ENCODE measurements at places on chromosomes 13 and 19.
A peak's percentile ranks its signal among the peaks of the same experiment; 100 is the strongest.

- ATAC-seq: no peak
Observed at GRCh38 chr19:19630426-19630825, 2.4 kb upstream of the LPAR2 start.

DNA sequence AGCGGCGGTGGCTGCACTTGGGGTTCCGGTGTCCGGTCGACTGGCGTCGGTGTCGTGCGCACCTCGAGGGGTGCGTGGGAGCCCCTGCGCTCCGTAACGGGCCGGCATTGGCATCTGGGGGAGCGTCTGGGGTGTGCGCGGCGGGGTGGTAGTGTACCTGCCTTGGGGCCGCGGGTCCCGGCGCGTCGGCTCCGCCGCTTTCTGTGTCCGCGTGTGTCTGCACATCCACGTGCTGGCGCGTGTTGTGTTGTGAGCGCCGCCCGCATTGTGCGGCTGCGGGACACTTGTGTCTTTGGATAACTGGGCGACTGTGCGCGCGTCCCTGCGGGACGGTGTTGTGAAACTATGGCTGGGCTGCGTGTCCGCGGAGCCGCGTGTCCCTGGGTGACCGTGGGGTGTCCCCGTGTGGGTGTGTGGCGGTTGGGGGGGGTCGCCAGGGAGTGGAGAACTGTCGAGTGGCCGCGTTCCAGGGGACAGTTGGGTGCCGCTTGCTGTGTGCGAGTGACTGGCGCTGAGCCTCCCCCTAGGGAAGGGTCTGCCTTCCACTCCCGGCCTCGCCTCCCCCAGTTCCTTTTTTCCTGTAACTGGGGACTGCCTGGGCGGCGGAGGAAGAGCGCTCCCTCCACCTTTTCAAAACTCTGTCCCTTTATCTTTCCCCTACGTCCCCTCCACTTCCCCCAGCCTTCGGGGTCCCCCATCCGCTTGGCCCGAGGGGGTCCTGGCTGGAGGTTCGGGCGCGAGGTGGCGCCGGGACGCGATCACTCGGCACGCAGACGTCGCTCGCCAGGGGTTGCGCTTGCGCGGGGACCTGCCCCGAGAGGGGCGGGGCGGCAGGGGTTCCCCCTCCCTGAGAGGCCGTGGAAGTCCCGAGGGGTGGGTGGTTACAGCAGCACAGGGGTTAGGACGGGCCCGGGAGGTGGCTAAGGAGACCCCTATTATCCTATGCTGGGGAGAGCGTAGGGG, 5.7 kb upstream of the NFIC start:
- ATAC-seq: peak; percentile 66

DNA sequence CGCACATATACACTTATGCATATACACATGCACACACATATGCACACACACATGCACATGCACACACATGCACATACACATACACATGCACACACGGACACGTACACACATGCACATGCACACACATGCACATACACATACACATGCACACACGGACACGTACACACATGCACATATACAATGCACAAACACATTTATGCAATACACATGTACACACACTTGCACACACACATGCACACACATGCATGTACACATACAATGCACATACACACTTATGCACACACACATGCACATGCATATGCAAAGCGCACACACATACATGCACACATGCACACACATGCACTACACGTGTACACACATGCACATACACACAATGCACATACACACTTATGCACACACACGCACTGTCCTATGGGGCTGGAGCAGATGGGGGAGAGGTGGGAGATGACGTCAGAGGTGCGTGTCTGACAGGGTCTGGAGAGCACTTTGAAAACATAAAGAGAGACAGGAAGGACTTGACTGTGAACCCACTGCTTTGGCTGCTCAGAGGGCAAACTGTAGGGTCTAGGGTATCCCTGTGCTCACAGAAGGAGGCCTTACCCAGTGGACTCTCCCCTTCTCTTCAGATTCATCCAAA, 108.2 kb downstream of the UQCRFS1 start:
- ATAC-seq: no peak

- no peak for ATAC-seq
Observed at GRCh38 chr13:73138638-73139491, 80.1 kb downstream of the KLF5 start.

GRCh38 chr19:18464646-18465045, 26.7 kb upstream of the ISYNA1 start:
- no peak for ATAC-seq

- ATAC-seq: no peak
Observed at GRCh38 chr13:82934000-82934399, 948.3 kb downstream of the SLITRK1 start.

DNA sequence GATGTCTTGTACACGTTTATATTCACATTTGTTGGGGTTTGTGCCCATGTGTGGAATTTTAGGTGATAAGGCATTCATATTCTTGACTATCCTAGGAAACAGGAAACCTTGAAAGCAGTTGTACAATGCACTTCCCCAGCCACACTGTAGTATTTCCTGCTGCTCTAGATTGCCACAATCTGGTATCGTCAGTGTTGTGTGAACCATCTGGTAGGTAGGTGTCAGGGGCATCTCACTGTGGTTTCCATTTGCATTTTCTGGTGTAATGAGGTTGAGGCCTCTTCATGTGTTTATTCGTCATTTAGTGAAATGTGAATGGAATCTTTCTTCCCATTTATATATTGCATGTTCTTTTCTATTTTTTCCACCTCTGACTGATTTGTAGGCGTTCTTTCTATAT, 76.6 kb downstream of the SCGB2B2 start:
- no peak for ATAC-seq

DNA sequence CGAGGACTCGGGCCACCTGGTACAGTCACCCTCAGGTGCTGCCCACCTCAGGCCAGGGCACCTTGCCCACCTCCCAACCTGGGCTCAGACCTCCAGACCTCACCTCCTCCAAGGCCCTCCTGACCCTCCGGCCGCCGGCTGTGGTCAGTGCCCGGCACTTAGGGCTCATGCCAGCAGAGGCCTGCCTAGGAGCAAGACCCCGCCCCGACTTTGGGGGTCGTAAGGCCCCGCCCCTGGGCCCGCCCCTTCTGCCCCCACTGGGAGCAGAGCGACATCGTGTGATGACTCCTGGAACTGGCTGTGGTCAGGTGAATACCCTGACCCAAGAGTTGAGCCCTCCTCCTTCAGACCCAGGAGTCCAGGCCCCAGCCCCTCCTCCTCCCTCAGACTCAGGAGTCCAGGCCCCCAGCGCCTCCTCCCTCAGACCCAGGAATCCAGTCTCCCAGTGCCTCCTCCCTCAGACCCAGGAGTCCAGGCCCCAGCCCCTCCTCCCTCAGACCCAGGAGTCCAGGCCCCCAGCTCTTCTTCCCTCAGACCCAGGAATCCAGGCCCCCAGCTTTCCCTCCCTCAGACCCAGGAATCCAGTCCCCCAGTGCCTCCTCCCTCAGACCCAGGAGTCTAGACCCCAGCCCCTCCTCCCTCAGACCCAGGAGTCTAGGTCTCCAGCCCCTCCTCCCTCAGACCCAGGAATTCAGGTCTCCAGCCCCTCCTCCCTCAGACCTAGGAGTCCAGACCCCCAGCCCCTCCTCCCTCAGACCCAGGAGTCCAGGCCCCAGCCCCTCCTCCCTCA, at the start of gene SBK2:
Gene SBK2, minus strand, starts transcription at position 183 of the 790 bp plus-strand sequence. CDS start 839 bp downstream, outside the sequence.
- no peak for ATAC-seq

GRCh38 chr19:44539991-44540390, 10.5 kb upstream of the CEACAM20 start:
- ATAC-seq: no peak

DNA sequence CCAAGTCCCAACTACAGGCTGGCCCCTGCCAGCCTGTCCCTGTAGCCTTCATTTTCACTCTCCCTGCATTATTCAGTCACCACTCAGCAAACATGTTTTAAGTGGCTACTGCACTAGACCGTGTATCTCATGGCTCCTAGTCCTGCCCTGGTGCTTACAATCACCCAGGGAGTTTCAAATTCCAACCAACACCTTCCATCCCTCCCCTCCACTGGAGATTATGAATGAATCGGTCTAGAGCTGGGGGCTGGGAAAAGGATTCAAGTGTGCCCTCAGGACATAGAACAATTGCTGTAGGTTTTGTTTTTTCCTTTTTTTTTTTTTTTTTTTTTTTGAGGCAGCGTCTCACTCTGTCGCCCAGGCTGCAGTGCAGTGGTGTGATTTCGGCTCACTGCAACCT, 15.0 kb upstream of the TNFAIP8L1 start:
- ATAC-seq: no peak

DNA sequence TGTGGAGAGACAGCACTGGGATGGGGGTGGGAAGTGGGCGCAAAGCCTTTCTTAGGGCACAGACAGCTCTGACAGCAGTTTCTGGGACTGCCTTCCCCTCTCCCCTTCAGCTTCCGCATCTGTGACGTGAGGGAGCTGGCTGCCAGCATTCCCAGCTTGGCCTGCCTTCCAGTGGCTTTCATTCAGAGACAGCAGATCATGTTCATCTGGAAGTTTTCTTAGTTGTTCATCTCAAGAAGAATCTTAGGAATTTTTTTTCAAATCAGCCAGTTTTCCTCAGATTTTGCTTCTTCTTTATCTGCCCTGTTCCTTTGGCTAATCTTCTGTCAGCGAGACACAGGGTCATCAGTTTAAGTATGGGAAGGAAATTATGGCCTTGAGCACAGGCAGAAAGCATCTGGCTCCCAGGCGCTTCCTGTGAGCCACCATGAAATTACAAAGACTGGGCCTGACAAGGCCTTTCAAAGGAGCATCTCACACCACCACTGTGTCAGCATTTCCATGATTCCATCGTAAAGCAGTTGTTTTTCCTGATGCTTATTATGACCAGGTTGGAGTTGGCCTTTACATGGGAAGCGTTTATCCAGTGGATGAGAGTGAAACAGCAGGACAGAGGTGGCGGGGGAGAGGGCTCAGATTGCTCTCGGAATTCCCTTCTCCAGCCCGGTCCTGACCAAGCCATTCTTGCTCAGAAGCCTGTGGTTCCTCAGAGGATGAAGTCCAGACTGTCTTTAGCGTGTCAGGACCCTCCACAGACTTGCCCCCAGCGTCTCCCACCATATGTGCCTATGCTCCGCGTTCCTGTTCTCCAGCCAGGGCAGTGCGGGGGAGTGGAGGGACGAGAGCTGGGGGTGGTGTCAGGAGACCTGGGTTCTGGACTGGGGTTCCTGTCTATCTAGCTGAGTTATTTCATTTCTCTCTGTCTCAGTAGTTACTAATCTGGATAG, 43.6 kb downstream of the ARHGAP35 start:
- ATAC-seq: no peak

DNA sequence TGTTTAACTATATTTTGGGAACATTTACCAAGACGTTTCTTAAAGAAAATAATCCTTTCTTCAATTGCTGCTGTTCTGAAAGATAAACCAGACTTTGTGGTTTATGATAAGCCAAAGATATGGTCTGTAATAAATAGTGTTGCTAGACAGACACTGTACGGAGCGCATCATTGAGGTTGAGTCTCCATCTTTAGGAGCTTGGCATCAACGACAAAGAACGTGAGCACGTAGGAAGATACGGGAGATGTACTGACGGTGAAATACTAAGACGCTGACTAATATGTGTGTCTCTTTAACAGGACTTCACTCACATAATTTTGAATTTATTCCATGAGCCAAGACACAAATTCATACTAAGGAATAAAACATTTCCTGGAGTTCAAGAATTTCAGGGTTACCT, 16.2 kb downstream of the TEX29 start:
- no peak for ATAC-seq

- ATAC-seq: no peak
Observed at GRCh38 chr13:52848455-52849195, at the start of gene PCDH8. TSS of gene PCDH8 (minus strand) at chr13:52848640. CDS start at chr13:52848436, 204 bp downstream.

GRCh38 chr13:73767191-73767741, 366.9 kb downstream of the KLF12 start:
- peak; percentile 63 for ATAC-seq

DNA sequence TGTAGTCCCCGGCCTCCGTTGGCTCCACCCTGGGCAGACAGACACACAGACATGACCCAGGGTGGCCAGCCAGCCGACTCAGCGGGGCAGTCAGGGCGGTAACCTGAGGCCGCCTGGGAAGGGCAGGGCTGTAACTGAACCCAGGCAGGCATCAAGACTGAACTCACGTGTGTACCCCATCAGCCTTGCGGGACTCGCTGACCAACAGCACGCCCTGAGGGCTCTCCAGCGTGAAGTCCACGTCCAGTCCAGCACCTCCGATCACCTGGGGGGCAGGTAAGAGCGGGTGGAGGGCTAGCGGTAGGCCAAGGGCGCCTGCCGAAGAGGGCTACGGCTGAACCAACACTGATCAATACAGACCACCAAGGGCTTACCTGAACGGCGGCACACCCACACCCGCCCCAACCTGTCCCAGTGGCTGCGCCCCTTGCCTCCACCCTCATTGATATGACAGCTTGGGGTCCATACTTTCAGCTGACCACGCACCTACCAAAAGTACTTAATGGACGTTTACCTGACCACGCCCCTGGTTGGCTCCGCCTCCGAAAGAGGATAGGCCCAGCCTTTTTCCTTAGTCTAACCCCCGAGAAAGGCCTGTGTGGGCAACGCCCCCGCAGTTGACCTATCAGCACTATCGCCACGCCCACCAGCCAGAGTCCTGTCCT, 791 bp downstream of the TMED1 start:
- ATAC-seq: no peak

- no peak for ATAC-seq
Observed at GRCh38 chr13:112984954-112985802, 16.2 kb downstream of the MCF2L start.

DNA sequence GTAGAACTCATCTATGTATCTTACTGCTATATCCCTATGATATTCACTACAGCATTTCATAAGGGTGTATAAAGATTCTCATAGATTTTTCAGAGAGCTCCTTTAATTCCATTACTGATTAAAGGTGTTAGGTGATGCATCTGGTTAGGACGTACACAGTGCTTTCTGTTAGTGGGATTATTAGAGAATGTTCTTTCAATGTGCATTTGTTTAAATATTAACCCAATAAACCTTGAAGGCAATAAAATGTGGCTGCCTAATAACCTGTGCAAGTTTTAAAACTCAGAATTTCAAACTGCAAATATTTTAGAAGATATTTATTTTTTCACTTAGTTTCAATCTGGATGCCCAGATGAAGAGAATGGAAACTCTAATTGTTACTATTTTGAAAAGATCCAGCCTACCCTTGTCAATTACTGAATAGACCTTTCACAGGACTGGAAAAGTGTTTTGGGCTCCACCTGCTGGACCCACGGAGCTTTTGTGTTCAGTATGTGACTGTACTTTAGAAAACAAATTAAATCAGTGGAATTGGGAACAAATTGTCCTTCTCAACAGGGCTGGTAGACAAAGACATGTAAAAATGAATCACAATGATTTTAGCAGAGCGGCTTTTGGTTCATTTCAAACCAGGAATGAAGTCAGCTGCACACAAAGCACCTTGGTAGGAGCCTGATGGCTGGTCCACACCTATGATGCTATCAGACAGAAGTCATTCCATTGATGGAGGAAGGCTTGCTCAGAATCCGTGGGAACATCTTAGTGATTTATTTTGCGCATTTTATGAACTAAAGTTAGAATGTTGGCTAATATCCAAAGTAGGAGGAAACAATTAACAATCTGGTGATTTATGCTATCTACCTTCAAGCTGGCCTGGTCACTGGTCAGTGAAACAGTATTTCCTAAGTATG, 89.4 kb upstream of the RAP2A start:
- ATAC-seq: no peak

DNA sequence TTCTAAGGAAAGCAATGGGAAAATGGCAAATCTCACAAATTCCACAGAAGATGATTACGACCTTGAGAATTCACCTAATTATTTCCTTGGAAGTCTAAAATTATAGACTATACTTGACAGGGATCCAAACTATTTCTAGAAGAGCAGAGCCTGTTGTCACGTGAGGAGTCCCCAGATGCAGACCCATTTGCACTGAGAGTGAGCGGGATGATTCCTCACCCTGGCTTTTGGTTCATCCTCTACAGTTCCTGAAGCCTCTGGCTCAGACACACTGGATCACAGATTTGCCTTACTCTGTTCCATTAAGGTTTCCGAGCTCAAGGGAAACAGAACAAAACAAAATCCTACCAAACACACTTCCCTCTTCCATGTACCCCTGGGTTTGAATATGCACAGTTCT, 23.0 kb upstream of the CYSLTR2 start:
- no peak for ATAC-seq

Data from activated CD4-positive, CD25-positive, alpha-beta regulatory T cell treated with anti-CD3 and anti-CD28 coated beads, Interleukin-2, amount 50 U/mL, for 24 hours (primary cell).